D721Med (cell line): ENCODE measurements at places on chromosomes 12 and 14.

GRCh38 chr14:74941676-74942097 lies 13.7 kb downstream of the PGF start:
- no peak for DNase-seq

DNA sequence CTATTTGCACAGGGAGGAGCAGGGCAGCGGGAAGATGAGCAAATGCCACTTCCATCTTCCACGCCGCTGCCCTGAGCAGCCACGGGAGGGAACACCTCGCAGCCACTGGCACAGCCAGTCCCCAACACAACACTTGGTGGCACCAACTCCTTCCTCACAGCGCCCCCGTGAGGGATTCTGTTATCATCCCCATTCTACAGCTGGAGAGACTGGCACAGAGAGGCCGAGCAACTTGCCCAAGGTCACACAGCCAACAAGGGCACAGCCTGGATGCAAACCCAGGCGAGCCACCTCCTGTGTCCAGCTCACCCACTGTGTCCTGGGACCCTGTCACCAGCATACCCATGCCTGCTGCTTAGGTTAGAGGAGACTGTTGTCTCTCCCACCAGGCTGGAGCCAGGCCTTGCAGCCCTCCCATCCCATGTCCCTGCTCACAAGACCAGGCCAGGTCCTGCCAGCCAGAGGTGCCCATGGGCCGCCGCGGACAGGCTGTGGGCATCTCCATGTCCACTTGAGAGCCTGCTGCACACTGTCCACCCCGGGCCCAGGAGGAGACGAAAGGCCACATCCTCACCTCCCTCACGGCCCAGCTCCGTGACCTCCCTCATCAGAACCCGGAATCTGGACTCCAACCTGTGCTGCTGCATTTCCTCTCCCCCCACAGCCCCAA lies 57.0 kb downstream of the NCOR2 start:
- DNase-seq, result no peak

GRCh38 chr14:44576356-44576755 lies 69.3 kb upstream of the FSCB start:
- no peak for DNase-seq

DNA sequence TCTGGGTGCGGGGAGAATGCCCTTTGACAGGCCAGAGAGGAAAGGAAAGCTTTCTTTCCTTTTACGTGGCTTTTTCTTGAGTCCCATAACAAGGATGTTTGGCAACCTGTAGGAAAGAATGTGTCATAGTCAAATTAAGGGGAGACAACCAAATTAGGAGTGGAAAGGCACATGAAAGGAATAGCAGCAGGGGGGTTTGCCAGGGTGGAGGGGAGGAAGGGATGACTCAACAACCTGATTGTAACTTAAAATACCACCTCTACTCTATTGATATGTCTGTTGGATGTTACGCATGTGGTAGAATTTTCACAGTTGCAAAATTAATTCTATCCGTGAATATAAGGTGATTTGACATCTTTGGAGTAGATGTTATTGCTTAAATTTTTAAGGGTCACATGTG lies 28.5 kb upstream of the MYBPC1 start:
- DNase-seq, result no peak

DNA sequence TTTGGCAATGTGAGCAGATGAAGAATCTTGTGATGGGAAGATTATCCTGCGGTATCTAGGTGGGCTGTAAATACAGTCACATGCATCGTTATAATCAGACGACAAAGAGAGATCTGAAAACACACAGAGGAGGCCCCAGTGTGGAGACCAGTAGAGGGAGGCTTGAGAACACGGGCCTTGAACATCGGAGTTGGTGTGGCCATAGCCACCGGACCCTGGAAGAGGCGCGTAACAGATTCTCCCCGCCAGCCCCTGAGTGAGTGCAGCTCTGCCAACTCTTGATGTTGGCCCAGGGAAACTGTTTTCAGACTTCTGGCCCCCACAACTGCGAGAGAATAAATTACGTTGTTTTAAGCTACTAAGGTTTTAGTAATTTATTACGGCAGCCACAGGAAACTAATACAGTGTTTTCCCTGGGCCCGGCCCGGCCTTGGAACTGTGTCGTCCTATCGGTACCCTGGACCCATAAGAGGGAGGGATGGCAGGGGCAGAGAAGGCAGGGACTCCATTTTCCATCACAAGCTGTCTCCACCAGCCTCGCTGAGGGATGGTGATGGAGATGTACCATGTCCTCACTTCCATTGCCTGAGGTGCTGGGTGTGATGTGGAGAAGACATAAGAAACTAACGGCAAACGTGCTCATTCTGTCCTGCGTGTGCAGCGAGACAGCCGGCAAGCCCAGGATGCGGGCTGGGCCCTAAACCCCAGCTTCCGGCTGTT lies 91.6 kb downstream of the NTF3 start:
- no peak for DNase-seq

GRCh38 chr14:31968956-31969698 lies 108.0 kb upstream of the ARHGAP5 start:
- DNase-seq, result no peak

GRCh38 chr14:98913967-98914650 lies 357.9 kb downstream of the BCL11B start:
- no peak for DNase-seq

- no peak for DNase-seq
Observed at GRCh38 chr12:78018171-78018910, 187.6 kb downstream of the NAV3 start.

- no peak for DNase-seq
Observed at GRCh38 chr12:8696442-8697090, 1.2 kb upstream of the RIMKLB start.

GRCh38 chr12:1630827-1631591 lies 2.0 kb downstream of the WNT5B start:
- no peak for DNase-seq

DNA sequence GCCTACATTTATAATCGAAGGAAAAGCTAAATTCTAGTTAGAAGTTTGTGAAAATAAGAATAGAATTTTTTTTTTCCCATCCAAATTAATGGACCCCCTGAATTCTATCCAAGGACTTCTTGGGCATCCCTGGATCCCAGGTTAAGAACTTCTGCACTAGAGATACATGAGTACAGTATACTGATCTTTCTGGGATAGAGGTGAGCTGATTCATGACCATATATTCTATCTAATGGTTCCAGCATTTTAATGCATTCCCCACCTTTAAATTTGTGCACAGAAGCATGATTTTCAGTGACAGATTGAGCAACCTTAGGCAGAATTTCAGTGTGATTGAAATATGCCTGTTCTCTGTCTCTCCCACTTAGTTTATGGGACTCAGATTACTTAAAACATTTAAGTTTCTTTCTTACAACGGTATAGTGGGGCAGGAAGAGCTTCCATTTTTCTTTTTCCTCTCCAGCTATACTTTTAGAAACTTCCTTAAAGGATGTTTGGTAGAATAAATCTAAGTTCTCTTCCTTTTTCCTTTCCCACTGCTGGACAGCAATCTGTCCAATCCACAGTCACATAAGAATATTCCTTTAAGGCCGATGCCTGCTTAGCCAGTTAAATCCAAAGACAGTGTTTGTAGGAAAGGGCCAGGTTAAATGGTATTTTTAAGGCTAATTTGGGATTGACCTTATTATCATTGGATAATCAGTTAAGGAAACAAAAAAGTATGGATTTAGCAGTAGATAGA lies 6.7 kb downstream of the MDM2 start:
- DNase-seq, result no peak

- DNase-seq, result no peak
Observed at GRCh38 chr14:58777541-58777979, 139.8 kb downstream of the DACT1 start.

GRCh38 chr12:34097213-34097612 lies 74.9 kb downstream of the ALG10 start:
- DNase-seq, result no peak

GRCh38 chr12:95220726-95221125 lies 3.1 kb downstream of the VEZT start:
- no peak for DNase-seq

DNA sequence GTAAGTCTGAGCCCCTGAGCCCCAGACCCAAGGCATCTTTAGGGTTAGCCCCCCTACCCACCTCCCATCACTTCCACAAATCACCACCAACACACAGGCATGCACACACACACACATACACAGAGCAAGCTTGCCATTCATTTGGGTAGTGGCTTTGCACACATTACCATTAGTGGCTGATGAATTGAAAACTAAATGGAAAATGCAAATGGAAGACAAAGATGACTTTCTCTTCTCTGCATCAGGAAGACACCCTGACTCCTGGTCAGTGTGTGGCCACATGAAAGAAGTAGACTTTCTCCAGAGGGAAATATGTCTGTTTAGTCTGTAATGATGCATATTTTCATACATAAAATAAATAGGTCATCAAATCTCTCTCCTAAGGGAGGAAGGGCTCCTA lies 55.2 kb downstream of the CCDC60 start:
- DNase-seq, result no peak

DNA sequence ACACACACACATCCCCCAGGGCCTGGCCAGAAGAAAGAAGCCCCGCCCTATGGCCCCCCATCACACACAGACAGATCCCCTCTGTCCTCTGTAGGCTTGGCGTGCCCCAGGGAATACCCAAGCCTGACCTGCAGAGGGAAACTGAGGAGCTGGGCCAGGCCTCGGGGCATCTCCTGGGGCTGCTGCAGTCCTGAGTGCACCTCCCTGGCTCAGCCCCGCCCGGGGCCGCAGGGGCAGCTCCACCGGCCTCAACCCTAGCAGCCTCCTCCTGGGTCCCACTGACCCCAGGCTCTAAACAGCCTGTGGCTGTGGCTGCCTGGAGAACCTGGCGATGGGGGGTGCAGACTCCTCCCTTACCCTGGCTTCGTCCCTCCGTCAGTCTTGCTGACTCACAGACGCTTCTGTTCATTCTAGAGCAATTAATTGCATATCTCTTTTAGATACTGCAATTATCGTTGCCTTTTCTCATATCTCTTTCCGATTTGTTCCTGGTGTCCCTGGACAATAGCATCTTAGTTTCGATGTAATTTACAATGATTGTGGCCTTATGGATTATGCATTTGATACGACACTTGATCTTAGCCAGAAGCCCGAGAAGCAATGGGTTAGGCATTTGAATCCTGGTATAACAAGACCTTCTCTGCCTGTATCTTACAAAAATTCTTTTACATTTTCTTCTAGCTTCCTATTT lies 45.8 kb upstream of the EIF5 start:
- DNase-seq, result no peak

GRCh38 chr12:116982791-116983411 lies 72.2 kb downstream of the FBXW8 start:
- no peak for DNase-seq

GRCh38 chr14:104843442-104844305 lies 21.4 kb upstream of the CEP170B start:
- peak; percentile 3 for DNase-seq

DNA sequence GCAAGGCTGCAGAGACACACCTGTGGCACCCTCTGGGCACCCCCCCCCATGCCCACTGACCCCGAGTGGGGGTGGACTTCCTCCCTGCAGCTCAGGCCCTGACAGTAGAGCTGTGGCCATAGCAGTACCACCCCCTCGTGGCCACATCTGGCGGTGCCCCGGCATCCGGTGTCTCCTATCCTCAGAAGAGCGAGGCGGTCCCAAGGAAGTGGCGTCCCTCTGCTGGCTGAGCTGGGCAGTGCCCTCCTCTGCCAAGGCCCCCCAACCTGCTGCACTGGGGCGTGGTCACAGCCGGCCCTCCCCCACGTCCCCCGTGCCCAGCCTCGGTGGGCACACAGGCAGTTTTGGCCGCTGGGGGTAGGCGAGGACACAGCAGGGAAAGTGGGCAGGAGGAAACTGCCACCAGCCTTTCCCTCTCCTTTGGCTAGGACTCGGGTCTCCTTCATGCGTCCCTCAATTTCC lies 6.0 kb upstream of the SLC6A12 start:
- peak; percentile 65 for DNase-seq

- DNase-seq, result no peak
Observed at GRCh38 chr12:34286483-34286882, 264.2 kb downstream of the ALG10 start.

DNA sequence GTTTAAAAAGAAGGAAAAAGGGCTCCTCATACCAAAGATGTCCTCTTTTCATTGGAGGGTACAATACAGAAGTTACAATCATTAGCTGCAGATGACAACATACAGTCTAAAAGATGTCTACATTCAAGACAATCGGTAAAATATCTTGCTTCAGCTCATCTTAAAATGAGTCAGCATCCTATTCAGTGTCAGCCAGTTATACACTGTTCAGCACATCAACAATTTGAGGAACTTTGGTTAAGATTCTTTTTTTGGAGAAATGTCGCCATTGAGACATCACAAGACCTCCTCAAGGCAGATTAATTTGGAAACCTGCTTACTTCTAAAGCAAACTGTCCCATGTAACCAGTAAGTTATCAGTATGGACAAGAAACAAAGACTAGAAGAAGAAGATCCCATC lies 100.7 kb upstream of the SLC38A4 start:
- no peak for DNase-seq

GRCh38 chr12:4005851-4006430 lies 132.7 kb upstream of the PARP11 start:
- DNase-seq, result no peak

DNA sequence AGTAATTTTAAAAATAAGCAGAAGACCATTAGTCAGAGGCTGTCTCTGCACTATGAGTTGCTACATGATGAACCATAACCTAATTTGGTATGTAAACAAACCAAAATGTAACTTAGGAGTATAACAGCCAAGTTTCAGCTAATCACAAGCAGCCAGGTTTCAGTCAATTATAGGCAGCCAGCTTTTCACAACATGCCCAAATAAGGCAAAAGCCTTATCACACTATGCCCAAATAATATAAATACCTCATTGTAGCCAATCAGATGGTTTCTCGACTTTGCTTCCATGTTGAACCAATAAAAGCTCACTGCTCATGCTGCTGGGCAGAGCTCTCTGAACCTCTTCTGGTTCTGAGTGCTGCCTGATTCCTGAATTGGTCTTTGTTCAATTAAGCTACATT lies 38.6 kb downstream of the GARIN6 start:
- DNase-seq, result no peak

DNA sequence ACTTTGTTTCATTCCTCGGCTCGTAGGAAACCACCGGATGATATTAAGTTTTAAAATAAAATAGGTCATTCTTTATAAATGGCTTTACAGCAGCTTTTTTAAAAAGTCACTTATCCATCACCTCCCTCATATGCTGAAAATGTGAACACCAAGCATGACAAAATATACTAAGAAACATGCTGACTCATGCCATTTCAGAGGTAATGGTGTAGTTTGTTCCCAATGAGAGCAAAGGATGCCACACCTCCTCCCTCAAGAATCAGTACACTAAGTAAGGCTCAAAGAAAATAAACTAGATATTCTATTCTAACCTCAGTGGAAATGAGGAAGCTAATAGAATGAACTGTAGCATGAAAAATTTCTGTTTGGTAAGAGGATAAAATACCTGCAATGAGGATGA lies 5.5 kb upstream of the DIO2 start:
- no peak for DNase-seq

- no peak for DNase-seq
Observed at GRCh38 chr14:104392396-104393198, 187.0 kb upstream of the C14orf180 start.
